ENCODE measurements at places on chromosomes 7 and 10.

GRCh38 chr7:71679480-71679879 lies 547.5 kb downstream of the GALNT17 start:
- no peak for DNase-seq

DNA sequence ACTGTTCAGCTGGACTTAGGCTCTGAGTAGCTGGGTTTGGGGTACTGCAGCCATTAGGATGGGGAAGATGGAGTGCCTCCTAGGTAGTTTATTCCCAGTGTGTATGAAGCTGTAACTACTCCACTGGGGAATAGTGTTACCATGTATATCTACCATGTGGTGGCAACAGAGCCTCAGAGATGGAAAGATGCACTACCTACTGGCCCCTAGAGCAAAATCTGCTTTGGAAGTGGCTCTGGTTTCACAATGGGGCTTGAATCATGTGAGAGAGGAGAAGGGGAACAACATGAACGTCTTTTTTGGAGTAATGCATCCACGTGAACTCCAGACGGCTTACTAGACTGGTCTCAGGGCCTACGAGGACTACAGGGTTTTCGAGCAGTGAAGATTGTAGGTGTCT lies 167.3 kb downstream of the CALCR start:
- no peak for DNase-seq

DNA sequence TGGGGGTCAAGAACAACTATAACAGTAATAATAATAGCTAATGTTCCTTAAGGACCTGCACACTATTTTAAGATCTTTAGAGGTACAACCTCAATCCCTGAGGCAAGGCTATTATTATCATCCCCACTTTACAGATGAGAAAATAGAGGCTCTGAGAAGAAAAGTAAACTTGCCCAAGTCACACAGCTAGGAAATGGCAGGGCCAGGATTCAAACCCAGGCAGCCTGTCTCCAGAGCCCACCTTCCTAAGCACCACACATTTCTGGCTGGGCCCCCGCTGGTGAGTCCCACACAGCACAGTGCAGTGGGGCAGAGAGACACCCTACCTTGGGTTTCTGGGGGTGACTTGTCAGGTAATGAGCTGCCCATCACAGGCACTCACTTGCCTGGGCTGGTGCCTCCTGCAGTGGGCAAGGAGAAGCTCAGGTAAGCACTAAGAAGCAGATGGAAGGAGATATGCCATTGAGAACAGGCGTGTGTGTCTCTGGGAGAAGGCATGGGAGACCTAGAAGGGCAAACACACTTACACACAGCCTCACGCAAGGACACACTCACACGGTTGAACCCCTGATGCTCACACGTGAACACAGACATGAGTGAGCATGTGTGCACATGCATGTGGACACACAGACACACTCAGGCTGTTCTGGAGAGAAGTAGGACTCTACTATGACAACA lies 104.4 kb upstream of the ZMIZ1 start:
- no peak for DNase-seq

DNA sequence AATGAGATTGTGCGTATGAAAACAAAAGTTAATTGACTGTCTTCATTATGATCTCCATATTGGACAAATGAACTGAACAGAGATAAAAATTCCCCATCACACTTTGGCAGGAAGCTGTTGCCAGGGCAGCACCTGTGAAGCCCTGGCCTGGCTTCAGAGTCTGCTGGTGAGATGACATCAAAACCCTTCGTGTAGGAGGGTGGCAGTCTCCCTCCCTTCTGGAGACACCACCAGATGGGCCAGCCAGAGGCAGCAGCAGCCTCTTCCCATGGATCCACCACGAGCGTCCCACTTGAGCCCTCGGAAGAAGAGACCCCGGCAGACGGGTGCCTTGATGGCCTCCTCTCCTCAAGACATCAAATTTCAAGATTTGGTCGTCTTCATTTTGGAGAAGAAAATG lies at the start of gene DNTT:
Gene DNTT (plus strand): TSS at position 205 of the 400 bp plus-strand sequence. CDS start 64 bp downstream, at position 269.
- DNase-seq: no peak

GRCh38 chr10:114881901-114882300 lies 56.1 kb upstream of the TRUB1 start:
- DNase-seq: no peak
